ENCODE measurements at places on chromosomes 6 and 20.
A peak's percentile ranks its signal among the peaks of the same experiment; 100 is the strongest.

DNA sequence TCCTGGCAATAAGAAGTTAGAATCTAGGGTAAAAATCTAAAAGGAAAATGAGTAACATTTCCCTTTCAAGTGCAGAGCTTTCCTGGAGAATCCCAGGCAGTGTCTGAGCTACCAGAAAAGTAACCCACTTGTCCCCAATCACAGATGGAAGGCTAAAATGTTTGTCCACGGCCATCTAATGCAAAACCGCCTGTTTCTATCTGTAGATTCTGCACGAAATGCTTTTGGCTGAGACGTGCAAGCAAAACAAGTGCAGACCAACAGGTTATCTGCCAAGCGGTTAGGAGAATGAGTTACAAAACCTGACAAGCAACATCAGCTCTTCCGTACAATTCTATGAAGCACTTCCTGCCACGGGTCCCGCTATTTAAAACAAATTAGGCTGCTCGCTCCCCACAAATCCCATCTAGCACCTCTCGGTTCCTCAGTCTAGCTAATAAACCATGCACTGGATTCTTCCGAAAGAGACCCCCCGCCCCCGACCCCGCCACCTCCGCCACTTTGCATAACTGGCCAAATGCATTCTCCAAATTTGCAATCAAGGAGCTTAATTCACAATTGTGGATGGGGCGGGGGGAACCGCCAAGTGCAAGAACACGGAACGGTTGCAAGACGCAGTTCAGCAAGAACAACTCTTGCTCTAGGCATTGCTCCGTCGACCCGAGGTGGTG lies 1.4 kb downstream of the ELOVL5 start:
- no peak for DNase-seq

- no peak for DNase-seq
Observed at GRCh38 chr6:135372758-135373157, 124.8 kb downstream of the AHI1 start.

DNA sequence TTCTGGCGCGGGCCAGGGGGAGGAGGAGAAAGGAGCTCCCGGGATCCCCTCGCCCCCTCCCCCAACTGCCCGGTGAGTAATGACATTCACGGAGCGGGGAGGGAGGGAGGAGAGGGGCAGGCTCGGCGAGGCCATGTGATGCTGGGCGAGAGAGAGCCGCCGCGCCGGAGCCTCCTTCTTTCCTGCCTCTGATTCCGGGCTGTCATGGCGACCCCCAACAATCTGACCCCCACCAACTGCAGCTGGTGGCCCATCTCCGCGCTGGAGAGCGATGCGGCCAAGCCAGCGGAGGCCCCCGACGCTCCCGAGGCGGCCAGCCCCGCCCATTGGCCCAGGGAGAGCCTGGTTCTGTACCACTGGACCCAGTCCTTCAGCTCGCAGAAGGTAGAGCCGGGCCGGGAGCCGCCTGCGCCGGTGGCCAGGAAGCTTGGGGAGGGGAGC lies at the start of gene GDAP1L1:
Gene GDAP1L1, plus strand, starts transcription at position 178 of the 441 bp plus-strand sequence. Its CDS starts 27 bp downstream, at position 205.
- no peak for DNase-seq

- DNase-seq, result no peak
Observed at GRCh38 chr20:3686867-3687321, 5.1 kb upstream of the ADAM33 start.

GRCh38 chr6:15396808-15397207 lies 150.9 kb downstream of the JARID2 start:
- no peak for DNase-seq

GRCh38 chr6:119158057-119158848 lies 79.8 kb upstream of the FAM184A start:
- DNase-seq, result no peak

DNA sequence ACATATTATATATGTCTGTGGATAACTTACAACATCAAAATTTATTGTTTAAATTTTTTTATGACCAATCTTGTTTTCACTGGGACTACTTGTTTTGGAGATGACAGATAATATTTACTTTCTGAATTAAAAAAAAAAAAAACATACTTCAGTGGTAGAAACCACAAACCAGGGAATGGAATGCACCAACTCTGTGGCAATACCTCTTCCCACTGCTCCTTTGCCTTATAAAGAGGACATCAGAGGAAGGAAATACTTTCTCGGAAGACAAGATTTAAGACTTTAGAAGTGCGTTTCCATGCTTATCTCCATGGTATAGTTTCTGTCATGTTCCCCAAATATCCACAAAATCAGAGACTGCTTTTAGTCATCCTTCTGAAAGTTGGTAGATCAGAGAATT lies 1241.1 kb upstream of the EYS start:
- DNase-seq, result no peak

- no peak for DNase-seq
Observed at GRCh38 chr20:48826069-48826468, 1.7 kb downstream of the PREX1 start.

DNA sequence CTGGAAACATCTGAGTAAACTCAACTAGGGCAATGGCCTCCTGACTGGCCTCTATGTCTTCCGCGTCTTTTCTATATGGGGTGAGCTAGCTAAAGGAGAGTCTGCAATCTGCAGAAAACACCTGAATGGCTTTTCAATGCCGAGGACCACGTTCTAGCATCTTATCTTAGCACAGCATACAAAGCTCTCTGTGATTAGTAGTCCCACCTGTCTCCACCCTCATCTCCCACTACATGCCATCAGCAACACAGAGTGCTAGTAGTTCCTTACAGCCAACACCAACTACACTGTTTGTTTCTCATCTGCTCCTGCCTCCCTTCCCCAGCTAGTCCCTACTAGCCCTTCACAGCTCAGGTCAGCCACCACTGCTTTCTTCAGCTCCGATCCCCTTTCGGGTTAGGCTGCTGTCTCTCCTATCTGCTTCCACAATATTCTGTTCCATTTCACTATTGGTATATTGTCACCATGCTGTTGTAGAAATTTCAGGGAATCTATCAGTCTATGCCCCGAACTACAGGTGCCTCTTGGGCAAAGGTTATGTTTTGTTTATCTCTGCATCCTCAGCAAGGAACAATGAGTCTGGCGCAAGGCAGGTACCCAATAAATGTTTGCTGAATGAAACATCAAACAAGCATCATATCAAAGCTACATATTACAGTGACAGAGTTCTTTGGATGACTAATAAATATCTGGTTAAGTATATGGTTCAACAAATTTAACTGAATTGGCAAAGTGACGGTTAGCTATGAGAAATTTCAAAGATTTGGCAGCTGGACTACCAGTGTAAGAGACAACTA lies 12.2 kb downstream of the LYRM4 start:
- no peak for DNase-seq

- DNase-seq, result no peak
Observed at GRCh38 chr6:109514946-109515345, 31.9 kb upstream of the ZBTB24 start.

DNA sequence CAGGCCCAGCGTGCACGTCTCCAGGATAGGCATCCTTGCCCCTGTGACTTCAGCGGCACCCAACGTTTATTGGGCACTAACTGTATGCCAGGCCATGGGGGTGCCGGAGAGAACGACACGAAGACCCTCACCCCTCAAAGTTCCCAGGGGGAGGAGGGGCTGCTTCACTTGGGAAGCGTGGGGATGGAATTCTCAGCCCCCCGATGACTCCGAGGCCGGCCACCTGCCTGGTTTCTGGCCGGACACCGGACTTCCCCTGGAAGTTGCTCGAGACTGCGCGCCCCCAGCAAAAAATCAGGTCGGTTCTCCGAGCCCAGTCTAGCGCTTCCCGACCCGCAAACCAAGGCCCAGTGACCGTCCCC lies 275 bp upstream of the MAVS start:
- DNase-seq, result no peak

GRCh38 chr6:44771647-44772415 lies 384.3 kb downstream of the CDC5L start:
- no peak for DNase-seq

DNA sequence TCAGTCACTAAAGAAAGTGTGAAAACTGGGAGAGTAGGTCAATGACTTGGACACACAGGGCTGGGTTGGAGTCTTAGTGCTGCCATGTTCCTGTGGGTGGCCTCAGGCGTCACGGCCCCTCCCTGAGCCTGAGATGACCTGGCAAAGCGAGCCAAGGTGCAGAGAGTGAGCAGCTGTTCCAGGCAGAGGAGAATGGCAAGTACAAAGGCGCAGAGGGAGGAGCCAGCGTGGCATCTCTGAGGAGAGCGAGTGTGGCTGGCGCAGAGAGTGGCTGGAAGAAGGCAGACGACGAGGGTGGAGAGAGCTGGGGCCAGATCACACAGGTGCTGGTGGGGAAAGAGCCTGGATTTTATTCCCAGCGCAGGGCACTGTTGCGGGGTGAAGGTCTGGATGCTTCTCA lies 20.6 kb upstream of the CHMP4B start:
- no peak for DNase-seq

DNA sequence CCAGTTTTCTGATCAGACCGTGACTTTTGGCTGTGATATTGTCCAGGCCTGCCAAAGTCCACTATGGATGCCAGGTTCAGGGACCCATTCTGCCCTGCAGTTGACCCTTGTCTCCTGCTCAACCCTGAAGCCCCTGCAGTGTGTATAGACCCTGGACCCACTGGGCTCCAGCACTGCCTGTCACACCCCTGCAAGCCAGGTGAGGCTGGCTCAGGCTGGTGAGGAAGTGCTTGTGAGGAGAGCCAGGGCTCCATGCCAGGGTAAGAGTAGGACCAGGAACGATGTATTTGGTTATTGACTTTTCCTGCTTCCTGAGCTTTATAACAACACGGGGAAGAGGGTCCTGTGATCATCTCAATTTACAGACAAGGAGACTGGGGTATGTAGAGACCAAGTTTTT lies 19.1 kb upstream of the CD93 start:
- DNase-seq, result no peak

GRCh38 chr6:89050155-89050554 lies 30.4 kb upstream of the PNRC1 start:
- no peak for DNase-seq

GRCh38 chr6:130885392-130886192 lies 58.4 kb downstream of the SMLR1 start:
- DNase-seq, result peak; percentile 21

GRCh38 chr20:25525867-25526266 lies 59.5 kb downstream of the NINL start:
- DNase-seq, result no peak

DNA sequence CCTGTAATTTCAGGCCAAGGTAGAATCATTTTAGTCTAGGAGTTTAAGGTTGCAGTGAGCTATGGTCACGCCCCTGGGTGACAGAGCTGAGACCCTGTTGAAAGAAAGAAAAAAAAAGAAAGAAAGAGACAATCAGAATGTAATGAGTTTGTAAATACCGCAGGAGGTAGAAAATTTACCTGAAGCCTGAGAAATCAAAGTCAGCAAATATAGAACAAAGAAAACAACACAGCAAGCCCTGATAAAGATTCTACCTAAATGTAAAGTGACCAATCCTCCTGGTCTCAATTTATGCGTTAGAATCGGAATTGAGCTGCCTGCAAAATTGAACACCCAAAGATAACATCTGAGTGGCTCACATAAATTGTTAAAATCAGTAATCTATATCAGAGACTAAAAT lies 146.5 kb upstream of the ZNF184 start:
- DNase-seq, result no peak

DNA sequence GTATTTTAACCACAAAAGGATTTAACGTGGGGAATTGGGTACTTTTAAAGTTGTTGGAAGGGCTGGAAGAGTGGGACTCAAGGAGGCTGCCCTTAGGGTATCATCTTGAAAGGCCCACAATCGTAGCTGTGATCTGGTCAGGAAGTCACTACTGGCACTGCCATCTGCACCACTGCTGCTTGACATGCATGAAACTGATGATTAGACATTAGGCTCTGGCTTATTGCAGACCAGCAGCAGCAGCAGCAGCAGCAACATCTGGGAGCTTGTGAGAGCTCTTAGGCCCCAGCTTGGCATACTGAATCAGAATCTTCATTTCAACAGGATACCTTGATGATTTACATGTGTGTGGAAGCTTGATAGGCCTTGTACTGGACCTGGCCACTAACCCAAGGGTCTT lies 68.6 kb downstream of the PHF20 start:
- DNase-seq, result no peak

DNA sequence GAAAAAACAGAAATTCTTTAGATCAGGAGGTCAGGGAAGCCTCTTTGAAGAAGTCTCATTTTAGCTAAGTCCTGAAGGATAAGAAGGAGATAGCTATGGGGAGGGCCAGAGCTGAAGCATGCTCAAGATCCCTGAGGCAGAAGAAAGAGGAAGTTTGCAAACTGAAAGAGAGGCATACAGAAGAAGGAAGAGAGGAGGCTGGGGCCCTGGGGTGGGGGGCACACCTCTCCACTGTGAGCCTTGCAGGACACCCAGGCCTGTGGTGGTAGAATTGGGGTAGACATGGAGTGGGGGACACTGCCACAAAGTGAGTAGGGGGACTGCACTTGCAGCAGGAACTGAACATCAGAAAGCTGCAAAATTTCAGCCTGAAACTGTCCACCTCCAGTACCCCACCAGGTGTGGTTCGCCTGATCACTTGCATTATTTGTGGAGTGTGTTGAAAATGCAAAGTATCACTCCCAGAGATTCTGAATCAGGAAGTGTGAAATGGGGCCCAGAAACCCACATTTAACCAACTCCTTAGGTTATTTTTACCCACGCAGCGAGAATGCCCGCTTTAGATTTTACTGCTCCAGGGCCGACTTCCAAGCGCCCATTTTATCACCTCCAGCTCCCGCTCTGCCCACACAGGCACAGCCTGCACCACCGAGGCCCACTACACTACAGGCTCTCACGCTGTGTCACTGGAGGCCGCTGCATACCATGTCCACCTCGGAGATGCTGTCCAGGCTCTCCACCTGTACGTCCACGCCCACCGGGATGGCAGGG lies 44.0 kb downstream of the GABRR2 start:
- no peak for DNase-seq

DNA sequence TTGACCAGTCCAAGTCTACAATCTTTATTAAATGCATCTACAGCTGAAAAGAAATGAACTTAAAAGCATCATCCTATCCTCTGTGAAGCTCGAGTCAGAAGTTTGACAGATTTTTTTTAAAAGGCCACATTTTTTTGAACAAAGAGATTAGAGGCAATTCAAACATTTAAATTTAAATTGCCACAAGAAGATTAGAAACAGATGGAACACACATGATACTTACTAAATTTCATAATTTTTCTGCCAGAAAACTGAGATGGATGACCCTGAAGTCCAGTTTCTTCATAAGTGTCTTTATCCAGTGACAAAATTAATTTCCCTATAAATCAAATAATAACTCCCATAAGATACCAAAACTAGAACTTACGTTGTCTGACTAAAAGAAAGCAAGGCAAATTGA lies 4.3 kb downstream of the RPP40 start:
- no peak for DNase-seq

DNA sequence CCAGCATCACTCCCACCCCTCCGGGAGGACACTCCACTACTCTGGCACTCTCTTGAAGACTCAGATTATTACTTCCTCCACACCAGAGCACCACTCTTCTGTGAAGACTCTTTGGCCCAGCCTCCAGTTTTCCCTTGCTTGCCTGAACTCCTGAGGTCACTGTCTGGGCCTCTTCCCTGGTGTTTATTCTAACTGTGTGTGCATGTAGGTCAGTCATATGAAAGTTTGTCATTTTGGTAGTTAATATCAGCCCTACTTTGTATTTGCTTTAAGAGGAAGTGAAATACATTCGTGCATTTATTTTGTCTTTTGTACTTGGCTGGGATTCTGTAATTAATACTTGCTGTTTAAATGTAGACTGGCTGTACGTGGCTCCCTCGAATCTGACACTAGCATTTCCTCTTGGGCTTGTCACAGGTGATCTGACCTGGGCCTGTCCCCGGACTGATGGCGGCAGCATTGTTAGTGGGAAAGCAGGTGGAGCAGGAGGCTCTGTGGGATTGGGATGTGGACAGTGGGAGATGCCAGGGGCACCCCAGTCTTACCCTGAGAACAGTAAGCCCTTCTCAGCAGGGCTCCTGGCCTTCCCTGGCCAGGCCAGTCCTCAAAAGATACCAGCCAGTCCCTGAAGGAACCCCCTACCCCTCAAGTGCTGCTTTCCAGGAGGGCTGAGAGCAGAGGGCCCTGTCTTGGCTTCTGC lies 350.5 kb downstream of the CDC5L start:
- DNase-seq, result no peak

All from stimulated activated CD8-positive, alpha-beta memory T cell treated with anti-CD3 and anti-CD28 coated beads, Interleukin-4, amount 100 ng/mL, for 4 hours (primary cell).